ENCODE measurements at places on chromosomes 1 and 21.
A peak's percentile ranks its signal among the peaks of the same experiment; 100 is the strongest.

DNA sequence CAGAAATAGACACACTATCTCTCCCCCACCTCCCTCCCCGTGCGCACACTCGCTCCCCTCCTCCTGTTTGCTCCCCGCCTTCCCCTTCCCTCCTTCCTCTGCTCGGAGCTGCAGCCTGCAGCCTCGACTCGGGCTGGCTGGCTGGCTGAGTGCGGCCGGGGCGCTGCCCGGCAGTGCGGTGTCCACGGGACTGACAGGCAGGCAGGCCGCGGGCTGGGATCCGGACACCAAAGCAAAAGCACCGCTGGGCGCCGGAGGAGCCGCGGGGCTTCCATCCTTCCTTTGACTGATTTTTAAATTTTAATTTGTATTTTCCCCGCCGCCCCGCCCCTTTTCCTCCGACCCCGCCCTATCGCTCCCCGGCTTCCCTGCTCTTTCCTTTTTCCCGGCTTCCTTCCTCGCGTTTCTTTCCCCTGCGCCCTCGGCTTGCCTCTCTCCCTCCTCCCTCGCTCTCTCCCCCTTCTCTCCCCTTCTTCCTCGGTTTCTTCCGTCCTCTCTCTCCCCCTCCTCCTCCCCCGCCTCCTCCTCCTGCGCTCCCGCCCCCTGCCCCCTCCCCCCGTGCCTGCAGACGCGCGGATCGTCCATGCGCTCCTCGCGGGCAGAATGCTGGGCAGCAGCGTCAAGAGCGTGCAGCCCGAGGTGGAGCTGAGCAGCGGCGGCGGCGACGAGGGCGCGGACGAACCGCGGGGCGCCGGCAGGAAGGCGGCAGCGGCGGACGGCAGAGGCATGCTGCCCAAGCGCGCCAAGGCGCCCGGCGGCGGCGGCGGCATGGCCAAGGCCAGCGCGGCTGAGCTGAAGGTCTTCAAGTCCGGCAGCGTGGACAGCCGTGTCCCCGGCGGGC lies 109.4 kb downstream of the NAV1 start:
- DNase-seq, result peak; percentile 35

- no peak for DNase-seq
Observed at GRCh38 chr1:44326024-44326701, 28.9 kb downstream of the ERI3 start.

GRCh38 chr1:31944205-31945089 lies 6.3 kb upstream of the PTP4A2 start:
- peak; percentile 96 for DNase-seq

DNA sequence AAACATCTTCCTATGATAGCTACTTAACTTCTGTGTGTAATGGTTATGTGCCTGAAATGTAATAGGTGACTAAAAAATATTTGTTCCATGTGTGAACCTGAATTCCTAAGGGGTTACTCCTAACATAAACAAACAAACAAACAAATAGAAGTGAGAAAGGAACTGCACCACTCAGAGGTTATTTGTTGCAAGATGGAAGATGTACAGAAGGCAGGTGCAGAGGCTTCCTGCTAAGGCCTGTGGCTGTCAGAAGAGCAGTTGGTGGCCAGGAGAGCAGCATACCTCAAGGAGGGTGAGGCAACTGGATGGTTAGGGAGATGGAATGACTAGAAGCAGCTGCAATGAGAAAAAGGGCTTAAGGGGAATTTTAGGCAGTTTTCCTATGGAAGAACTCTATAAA lies 940.6 kb downstream of the TTLL7 start:
- DNase-seq, result no peak

All from transverse colon (tissue), 4 donors.